ENCODE measurements at places on chromosomes 12 and 14.

DNA sequence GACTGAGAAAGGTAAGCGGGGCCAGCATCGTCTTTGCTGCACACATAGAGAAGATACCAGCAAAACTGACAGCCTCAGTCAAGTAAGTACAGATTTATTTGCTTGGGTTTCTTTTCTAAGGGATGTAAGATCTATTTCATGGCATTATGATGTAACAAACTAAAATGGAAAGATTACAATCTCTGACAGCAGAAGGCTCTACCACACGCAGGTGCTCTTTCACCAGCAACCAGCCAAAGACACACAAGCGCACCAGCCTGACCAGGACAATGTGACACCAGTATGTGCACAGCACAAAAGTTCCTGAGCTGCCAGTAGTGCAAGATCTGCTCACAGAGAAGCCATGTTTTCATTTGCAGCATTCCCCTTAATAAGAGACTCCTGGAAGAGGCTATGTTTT lies 311.1 kb downstream of the MED13L start:
- DNase-seq: no peak

GRCh38 chr12:57934819-57935218 lies 6.5 kb upstream of the ATP23 start:
- DNase-seq: no peak

DNA sequence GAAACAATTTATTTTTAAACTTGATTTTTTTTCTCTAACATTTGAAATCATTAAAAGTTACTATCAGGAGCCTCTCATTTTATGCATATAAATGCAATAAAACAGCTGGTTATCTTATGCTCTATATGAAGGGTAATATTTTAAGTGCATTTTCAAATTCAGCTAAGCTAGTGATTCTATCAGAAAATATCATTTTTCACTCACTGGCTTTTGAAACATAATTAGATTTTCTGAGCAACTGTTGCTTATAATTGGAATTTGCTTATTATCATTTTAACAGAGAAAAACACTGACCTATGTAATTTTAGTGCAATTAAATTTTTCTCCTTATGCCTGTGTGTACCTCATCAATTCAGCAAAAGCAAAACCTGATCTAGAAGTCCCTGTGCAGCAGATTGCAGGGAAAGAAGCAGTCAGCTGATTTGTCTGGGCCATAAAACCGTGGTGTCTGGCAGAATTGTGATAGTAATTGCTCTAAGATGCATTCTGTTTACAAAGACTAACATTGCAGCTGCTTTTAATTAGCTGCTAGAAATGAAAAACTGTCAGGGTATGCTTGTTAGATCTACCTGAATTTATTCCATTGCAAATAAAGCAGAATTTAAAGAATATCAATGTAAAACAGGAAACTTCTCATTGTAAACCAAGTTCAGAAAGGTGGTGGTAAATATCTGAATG lies 75.0 kb downstream of the BICD1 start:
- no peak for DNase-seq

DNA sequence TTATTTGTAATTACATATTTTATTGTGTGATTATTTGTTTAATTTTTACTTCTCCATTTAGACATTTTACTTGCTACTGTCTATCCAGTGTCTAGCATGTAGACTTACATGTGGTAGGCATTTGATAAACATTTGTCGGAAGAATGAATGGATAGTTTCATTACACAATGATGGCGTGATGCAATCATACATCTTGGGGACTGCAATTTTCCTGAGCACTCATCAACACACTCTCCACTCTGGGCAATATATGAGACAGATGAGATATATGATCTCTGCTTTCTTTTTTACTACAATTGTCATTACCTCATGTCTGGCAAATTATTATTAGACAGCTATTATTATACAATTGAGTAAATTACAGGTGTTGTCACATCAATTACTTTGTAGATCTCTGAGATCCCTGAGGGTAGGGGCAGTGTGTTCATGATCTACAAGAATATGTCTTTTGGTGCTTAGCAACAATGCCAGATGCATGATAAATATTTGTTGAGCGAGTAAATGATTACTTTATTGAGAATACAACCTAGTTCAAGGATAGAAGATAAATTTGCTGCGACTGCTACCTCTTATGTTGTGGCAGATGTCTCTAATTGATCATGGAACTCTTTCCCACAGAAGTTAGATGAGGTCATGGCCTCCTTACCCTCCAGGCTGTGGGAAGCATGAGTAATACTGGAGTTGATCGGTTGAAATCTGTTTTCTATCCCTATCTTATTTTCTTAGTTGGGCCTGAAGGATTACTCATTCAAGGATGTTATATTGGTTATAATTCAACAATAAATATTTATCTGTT lies 416.0 kb downstream of the LRIG3 start:
- no peak for DNase-seq

DNA sequence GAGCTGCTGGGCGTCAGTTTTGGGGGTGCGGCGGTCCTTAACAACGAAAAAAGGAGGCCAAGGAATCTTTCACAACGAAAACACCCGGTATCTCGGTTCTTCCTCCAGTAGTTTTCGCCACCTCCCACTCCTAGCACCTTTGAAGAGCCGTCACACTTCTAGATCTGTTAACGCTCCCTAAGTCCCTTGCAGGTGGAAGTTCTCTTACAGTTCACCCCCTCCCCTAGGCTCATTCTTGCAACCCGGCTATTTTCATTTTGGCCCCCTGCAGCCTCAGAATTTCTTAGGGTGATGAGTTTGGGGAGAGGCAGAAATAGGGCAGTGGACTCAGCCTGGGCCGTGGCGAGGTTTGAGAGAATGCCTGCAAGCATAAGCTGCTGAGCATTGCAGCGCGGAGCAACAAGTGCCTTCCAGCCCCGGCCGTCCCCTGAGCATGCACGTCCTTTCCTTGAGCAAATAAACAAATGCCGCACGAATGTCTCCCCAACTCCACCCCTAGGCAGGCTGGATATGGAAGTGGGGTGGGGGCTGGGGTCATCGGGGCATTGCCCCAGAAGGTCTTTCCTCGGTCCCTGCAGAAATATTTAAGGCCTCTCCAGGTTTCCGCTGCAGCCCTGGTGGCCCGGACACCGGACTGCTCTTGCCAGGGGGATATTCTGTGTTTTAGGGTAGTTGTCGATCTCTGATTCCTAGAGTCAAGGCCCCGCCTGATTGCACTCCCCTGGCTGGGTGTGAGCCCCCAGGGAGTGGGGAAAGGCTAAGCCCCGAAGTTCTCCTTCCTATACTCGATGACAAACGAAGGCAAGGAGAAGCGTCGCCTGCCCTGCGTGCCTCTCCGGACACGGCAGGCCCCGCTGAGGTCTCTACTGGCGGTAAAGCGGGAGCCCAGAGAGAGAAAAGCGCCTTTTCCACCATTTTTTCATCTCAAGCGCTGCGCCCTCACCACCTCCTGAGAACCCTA lies 1.6 kb downstream of the RFX4 start:
- no peak for DNase-seq

DNA sequence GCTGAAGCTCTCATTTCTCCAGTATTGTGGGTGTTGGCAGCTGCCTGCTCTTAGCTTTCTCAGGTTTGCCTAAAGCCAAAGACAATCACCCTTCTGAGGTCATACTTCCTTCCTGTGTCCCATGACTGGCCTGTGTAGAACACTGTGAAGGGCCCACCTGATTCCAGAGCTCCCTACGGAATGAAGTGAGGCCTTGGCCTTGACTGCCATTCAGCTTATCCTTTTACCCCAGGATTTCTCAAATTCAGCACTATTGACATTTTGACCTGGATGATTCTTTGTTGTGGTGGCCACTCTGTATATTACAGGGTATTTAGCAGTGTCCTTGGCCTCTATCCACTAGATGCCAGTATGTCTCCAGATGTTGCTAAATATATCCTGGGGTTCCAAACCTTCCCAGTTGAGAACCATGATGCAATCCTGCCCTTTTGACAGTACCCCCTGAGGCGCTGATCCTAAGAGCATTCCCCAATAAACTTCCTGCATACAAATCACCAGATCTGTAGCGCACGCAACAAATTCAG lies 112.3 kb upstream of the KRR1 start:
- DNase-seq: no peak

DNA sequence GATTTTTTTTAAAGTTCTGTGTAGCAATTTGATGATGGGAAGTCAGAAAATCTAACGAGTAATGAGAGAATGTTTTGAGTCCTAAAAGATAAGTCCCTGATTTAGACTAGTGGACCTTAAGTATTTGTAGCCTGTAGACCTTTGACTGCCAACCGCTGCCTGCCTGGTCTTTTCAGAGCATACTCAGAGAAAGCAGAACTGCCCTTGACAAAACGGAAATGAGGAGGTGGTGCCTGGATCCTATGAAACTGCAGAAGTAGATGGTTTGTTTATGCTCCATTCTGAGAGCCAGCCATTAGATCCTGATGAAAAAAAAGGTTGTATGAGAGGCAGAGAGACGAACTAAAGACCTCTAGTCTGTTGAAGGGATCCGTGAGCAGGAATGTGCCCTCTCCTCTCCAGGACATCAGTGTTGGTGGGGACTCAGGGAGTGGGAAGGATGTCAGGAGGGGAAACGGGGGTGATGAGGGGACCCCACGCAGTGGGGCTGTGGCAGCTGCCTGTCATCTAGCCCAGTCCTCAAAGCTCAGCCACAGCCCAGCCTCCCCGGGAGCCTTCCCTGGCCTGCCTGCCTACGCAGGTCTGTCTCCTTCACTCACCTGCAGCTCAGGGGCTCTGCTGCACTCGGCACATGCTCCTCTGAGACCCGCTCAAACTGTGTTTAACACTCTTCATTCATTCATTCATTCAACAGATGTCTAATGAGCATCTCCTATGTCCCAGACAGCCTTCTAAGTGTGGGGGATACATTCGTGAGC lies 447.5 kb downstream of the AACS start:
- DNase-seq: no peak

DNA sequence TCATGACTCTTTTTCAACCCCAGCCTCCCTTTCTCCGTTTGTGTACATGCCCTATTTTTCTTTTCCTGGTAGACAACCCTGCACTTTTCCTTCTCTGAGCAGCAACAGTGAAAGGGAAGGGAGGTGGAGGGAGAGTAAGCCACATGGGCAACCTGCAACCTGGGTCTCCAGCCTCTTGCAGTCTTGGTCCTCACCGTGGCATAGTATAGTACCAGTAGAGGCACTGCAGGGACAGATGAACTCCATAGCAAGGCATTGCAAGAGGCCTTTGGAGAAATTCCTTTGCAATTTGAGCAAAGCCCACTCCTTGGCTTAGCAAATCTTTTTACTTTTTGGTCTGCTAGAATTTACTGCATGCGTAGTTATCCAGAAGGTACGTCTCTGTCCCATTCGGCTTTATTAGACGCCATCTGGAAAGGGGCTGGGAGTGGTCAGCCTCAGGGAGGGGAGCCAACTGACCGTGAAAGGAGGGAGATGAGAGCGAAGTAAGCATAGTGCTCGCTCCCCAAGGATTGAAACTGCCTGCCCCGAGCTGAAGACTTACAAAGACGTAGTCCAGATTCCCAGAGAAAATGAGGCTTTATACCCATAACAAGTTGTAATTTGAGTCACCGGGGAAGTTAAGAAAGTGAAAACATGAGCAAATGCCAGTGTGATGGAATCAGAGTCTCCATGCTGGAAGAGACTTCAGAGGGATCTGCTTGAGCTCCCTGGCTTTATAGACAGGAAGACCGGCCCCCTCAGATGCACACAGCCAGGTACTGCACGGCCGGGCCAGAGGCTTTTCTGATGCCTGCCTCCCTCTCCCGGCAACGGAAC lies 332.0 kb downstream of the CACNA1C start:
- DNase-seq: peak; percentile 53

DNA sequence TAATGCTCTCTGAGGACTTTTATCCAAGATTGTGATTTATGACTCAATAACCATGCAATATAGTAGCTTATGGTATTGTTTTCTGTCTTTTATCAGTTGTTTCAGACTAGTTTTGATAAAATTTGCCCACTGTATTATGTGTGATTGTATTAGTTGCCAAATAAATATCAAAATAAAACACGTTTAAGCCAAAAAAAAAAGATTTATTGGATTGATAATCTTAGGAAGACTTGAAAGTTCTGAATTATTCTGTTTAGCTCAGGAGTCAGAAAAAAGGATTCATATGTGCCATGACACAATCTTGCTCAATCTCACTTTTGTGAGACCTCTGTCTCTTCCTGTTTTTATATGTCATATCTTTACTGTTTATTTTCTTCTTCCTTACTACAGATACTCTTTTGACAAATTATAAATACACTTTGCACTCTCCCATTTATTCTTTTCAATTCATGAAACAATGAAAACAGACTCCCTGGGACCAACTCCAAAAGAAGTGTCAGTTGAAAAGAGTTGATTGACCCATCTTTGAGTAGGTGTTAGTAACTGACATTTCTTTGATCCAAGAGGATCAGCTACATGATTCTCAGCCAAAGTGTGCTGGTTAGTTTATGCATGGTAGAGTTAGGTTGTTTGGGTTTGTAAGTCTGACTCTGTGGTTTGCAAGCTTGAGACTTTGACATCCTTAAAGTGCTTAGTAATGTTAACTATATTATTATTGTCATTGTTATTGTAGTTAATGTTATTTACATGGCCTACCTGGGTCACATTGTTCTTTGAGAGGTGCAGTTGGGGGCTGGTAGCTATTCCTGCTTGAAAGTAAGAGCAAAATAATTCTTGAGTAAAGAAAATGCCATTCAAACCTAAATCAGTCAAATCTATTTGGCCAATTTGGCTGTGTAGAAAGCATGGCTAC lies 2.5 kb downstream of the OR6C76 start:
- no peak for DNase-seq

- no peak for DNase-seq
These were observed 127.7 kb downstream of the SPTSSA start for GRCh38 chr14:34334329-34334728.

DNA sequence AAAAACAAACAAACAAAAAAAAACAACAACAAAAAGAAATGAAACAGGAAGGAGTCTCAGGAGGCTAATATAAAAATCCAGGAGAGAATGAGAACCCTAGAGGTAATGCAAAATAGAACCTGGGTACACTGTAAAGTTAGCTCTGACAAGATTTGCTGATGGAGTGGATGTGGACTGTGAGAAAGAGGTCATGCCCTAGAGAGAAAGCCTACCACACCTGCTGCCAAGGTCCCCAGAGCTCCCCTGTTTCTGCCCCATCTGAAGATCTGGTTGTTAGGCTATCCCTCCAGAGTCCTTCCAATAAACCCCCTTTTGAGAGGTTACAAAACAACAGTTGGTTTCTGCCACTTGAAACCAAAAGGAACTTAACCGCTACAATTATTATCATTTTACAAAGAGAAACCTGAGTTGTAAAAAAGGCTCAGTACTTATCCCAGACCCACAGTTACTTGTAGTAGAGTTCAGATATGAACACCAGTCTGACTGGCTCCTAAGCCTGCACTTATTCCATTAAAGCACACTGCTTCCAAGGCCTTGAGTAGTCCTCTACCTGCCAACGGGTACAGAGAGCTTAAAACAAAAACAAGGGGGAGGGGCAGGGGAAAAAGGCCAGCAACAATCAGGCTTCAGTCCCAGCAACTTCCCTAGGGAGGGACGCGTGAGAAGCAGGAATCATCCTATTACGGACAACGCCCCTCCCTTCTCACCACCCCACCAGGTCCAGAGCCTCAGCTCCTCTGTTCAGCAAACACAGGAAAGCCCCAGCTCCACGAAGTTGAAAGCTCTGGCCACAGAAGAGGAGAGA lies 27.7 kb downstream of the PPP1R13B start:
- DNase-seq: no peak

GRCh38 chr12:132646850-132647249 lies 28.3 kb downstream of the P2RX2 start:
- no peak for DNase-seq

- DNase-seq: no peak
These were observed 115.0 kb downstream of the DACT1 start for GRCh38 chr14:58752771-58753201.

Measured in AG04450 (cell line).